Neuronal stem cell (in vitro differentiated cells): ENCODE measurements at places on chromosomes 12 and 14.

DNA sequence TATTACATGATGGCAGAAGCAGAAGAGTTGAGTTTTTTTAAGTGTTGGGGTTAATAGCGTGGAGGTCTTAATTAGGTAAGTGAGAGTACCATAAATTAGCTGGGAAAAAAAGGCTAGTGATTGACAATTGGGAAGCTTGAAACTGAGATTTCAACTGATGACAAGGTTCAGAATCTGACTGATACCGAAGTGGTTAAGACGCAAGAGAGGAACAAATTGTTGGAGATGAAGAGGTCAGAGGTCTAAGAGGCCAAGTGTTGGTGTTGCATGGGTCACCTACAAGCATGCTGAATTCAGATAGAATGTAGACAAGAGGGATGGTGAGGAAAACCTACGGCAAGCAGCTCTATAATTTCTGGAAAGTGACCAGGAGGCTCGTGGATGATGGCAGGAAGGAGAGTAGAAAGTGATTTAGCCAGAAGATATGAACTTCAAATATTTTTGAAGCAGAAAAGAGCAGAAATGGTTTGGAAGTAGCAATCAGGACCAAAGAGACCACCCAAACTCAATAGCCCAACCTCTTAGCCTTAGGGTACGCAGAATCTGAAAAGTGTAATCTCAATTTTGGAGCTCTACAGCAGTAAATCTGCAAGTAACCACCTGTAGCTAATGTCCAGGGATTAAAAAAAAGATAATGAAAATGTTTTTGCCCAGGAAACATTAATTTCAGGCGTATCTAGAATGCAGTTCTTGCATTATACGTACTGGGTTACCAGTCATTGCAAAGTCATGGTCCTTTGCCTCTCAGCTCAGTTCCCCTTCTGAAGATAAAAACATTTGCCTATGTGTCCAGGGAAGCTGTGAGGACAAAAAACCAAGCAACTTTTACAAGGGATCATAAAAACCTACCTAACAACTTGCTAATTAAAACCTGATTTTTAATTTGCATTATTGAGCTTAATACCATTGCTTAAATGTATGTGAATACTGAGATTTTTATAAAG lies 1.7 kb upstream of the TMPO start:
- no peak for DNase-seq

DNA sequence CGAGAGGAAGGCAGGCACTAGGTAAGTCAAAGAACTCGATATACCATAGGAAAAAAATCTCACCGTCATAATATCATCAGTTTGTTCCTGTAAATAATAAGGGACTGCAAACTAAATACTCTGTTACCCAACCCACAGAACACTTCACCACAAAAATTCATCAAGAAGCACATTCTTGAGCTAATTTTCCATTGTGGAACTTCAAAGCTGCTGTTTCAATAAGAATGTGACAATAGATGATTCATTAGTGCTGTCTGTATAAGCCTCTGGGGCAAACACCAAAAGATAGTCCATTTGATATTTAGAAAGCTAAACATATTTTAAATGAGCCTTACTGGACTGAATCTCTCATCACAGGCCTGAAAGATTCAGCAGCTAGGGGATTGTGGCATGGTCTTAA lies 219.4 kb downstream of the KSR2 start:
- no peak for DNase-seq

DNA sequence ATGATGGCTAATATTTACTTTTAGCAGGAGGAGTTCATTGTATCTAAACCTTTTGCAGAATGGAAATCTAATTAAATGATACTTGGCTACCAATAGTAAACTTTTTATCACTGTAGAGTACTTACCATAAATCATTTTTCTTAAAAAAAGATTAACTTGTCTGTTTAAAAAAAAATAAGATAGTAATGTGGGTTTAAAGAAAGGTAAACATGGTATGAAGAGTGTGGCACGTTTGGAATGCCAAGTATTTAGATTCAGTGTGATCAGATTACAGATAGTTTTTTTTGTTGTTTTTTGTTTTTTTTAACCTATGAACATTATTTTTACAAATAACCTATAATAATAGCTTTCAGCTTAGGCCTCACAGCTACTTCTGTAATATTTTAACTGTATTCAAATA lies 25.8 kb downstream of the KTN1 start:
- DNase-seq: no peak

DNA sequence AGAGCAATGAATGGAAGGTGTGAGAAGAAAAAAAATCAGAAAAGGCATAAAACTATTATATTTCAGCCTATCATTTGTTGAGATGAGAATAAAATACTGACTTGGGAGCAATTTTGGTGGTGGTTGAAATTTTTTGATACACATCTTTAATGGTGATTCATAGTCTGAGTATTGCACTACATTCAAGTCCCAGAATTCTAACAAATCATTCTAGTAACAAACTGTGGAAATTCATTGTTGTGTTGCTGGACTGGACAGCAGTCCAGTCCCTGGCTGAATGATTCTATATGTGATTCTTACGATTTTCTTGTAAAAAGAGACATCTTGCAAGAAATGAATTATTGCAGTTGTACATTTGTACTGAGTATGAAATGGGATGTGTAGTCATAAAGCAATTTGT lies 268.6 kb downstream of the TRHDE start:
- no peak for DNase-seq

GRCh38 chr14:96906434-96906833 lies 109.3 kb downstream of the VRK1 start:
- DNase-seq: no peak

- no peak for DNase-seq
Measured at GRCh38 chr12:125573271-125573670, 508.0 kb downstream of the AACS start.

GRCh38 chr12:1591543-1591942 lies 2.8 kb downstream of the FBXL14 start:
- no peak for DNase-seq

DNA sequence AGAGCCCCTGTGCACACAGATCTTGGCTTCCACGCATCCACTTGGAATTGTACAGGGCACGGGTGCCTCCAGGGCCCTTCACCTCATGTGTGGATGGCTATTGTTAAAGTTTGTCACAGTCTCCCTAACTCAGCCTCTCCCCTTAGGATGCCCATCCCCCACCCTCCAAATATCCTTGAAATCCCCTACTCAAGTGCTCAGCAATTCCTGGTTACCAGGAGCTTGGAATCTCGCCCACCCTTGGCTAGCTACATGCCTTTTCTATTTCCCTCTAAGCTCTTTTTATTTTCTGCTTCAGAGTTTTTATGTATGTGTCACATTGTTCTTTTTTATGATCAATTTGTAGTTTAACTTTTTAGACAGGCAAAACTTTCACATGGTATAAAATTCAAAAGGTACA lies 13.0 kb upstream of the NR1H4 start:
- no peak for DNase-seq

GRCh38 chr14:92633274-92633616 lies 115.2 kb downstream of the LGMN start:
- no peak for DNase-seq

- no peak for DNase-seq
Measured at GRCh38 chr12:6871052-6871957, 1.8 kb downstream of the SPSB2 start.

- no peak for DNase-seq
Measured at GRCh38 chr12:29072631-29073030, 76.4 kb upstream of the FAR2 start.

GRCh38 chr12:114933428-114934160 lies 249.6 kb upstream of the TBX3 start:
- DNase-seq: no peak

DNA sequence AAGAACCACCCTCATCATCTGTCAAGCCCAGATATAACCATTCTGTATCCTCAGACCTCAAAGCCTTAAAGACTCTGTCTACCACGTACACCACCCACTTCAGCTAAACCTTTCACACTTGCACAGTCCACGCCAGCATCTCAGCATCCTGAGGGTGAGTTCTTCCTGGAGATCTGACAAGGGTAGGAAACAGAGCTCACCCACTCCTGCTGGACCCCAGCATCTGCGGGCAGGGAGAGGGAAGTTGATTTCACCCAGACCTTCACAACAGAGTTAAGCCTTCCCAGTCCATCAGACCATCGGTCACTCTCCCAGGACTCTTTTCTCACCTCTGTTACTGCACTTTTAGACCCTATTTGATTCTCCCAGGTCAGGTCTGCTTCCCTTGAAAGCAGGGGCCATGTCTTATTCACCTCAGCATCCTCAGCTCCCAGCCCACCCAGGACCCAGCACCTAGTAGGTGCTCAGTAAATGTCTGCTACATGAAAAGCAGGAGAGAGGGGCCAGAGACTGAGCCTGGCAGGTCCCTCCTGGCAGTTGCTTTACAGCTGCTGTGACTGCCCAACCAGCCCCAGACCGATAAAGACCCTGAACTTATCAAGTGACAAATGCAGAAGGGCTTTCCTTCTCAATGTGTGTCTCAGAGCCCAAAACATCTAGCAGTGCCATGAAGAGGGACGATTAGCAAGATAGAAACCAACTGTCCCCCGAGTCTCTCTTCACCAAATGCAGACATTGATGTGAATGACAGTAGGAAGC lies 34.1 kb downstream of the ANO2 start:
- DNase-seq: no peak

DNA sequence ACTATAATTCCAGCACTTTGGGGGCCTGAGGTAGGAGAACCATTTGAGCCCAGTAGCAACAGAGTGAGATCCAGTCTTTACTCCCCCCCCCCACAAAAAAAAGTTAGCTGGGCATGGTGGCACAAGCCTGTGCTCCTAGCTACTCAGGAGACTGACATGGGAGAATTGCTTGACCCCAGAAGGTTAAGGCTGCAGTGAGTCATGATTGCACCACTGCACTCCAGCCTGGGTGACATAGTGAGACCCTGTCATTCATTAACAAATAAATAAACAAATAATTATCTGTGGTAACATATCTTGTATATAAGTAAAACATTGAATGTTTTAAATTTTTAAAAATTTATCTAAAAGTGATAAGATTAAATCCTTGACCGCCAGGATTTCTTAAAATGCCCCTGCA lies 4.8 kb downstream of the ENTPD5 start:
- DNase-seq: no peak

GRCh38 chr12:97938031-97938430 lies 475.4 kb downstream of the RMST start:
- DNase-seq: no peak

GRCh38 chr14:61703342-61704129 lies 8.2 kb downstream of the HIF1A start:
- DNase-seq: no peak

DNA sequence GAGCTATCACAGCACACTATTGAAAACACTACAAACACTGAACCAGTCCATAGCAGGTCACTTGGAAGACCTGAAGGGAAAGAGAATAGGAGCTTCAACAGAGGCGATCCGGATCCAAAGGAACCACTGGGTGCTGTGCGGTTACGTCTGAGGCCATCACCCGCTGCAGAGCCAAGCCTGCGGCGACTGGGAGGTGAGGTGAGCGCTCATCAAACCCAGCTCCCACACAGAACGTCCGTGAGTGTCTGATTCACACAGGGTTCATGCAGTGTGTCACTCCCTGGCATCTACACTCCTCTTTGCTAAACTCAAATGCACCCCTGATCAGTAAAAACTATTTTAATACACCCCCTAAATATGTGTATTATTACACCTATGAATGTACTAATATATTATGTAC lies 64.1 kb downstream of the TMEM132D start:
- no peak for DNase-seq

- peak; percentile 60 for DNase-seq
Measured at GRCh38 chr14:57291692-57292647, 23.2 kb downstream of the AP5M1 start.

DNA sequence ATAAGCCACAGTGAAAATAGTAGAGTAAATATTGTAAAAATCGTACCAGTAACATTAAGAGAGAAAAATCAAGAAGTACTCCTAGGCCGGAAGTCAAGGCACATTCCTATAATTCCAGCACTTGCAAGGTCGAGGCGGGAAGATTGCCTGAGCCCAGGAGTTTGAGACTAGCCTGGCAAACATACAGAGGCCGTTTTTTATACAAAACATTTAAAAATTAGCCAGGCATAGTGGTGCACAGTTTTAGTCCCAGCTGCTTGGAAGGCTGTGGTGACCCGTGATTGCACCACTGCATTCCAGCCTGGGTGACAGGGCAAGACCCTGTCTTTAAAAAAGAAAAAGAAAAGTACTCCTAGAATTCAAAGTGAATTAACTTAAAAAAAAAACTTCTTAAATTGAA lies 341.8 kb downstream of the C12orf50 start:
- no peak for DNase-seq

DNA sequence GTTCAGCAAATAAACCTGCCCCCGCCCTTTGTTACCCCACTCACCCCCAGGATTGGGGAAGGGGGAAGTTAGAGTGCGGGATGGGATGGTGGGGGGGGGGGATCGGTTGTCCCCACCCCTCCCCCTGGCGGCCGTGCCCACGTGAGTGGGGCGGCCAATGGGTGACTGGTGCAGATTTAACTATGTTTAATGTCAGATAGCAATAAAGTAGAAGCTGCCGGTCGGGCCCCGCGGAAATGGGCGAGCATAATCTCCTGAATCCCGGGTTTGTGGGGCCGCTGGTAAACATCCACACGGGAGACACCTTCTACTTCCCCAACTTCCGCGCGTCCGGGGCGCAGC lies at the start of gene HOXC12:
Gene HOXC12 (plus strand): TSS at position 210 of the 342 bp plus-strand sequence. CDS start 27 bp downstream, at position 237.
- no peak for DNase-seq

GRCh38 chr12:92989715-92990484 lies 60.8 kb upstream of the EEA1 start:
- DNase-seq: no peak

DNA sequence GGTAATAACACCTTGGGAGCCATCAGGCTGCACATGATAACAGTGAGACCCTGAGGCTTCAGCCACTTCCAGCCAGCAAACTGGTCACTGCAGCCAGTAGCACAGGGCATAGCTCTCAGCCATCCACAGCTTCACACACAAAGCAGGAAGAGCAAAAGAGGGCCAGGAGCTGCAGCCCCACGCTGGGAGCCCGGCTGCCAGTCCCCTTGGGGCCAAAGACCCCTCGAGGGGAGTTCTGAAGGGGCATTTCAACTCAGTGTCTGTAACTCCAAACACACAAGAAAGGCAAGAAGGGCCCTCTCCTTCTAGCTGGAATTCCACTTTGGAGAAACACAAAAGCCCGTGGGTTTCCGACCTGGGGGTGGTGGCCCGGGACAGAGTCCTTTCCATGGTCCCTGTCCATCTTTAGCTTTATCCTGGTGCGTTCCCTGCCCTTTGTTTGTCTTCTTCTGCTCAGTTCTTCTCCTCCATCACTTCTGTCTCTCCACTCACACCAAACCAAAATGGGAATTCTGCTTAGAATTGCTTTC lies 151.8 kb upstream of the FKBP4 start:
- no peak for DNase-seq
